ENCODE measurements at places on chromosomes 3 and 15.
A peak's percentile ranks its signal among the peaks of the same experiment; 100 is the strongest.

DNA sequence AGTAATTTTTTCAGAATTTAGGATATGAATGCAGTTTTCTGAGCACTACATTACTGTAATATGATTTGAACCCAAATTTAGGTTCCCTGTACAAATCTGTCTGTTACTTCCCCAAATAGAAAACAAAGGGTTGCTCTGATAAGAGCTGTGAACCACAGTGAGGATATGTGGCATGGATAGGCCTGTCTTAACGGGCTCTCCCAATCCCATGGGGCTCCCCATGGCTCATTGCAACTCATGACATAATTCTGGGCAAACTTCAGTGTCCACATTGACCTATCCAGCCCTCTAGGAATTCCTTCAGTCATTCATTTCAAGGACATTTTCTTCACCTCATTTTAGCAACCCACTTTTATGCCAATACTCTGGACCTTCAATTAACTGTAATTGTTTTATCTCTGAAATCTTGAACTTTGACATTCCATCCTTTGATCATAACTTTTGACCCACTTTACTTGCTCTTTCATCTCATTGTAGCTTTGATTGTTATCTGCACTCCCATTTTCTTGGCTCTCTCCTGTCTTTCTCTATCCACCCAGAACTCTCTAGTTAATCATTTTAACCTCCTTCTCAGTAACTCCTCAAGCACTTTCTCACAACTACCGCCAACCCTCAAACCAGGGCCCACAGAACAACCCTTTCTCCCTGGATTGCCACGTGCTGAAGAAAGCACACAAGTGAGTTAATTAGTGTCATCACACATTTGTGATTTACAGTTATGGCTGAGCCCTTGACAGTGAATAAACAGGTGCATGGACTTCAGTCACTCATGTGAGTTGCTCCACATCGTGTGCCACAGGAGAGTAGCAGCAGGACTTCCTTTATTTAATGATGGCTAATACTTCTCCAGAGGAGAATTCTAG is 94.9 kb upstream of the AADACL2 start:
- DNase-seq = no peak

GRCh38 chr3:33865133-33865532 is 66.7 kb downstream of the PDCD6IP start:
- no peak for DNase-seq

DNA sequence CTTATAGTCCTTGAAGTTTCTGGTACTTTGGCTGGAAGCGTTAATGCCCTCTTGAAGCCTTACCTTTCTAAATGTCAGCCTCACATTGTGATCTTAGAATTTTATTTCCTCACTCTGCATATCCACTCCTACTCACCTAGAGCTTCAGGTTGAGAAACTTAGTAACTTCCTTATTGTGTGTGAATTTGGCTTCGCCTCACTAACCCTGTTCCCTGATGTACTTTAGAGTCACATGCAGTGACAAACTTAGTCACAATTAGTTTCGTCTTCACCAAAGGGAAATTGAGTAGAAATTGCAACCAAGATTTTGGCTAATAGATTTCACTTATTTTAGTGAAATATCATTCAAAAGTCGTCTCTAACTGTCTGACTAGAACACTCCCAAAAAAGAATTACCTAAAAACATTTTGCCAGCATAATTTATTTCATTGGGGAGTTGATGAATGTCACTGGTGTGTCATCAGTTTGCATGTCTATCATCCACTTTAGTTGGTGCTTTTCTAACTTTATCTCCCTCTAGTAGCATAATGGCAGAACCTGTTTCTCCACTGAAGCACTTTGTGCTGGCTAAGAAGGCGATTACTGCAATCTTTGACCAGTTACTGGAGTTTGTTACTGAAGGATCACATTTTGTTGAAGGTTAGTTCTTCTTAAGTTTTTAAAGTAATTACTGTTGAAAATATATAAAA is 960 bp downstream of the MFN1 start:
- DNase-seq = peak; percentile 28

DNA sequence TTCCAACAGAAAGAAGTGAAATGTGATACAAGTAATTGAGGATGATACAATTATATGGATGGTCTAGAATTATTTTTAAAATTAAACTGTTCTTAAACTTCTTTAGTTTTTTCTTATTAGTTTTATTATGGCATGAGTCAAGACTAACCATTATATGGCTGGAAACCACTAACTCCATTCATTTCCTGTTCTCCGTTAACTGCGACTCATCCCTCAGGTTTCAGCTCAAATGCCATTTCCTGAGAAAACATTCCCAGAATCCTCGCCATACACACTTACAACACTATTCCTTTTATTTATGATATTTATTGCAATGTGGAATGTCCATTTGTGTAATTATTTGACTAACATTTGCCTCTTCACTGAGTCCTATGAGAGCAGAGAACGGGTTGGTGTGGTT is 394.1 kb downstream of the SOX2 start:
- no peak for DNase-seq

- no peak for DNase-seq
These were observed at the start of gene LAMB2 for GRCh38 chr3:49132437-49133225. LAMB2 (minus strand) TSS chr3:49133050; CDS start chr3:49132867, 183 bp downstream.

DNA sequence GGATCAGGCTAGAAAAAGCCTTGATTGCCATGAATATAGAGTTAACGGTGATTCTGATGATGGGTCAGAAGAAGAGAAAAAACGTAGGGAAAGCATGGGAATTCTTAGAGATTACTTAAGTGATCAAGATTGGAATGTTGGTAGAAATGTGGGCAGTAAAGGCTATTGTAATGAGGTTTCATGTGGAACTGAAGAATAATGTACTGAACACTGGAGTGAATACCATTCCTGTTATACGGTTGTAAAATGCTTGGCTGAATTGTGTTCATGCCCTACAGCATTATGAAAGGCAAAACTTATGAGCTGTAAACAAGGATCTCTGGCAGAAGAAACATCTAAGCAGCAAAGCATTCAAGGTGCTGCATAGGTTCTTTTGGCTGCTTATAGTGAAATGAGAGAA is 414.1 kb upstream of the CBLB start:
- DNase-seq = no peak

DNA sequence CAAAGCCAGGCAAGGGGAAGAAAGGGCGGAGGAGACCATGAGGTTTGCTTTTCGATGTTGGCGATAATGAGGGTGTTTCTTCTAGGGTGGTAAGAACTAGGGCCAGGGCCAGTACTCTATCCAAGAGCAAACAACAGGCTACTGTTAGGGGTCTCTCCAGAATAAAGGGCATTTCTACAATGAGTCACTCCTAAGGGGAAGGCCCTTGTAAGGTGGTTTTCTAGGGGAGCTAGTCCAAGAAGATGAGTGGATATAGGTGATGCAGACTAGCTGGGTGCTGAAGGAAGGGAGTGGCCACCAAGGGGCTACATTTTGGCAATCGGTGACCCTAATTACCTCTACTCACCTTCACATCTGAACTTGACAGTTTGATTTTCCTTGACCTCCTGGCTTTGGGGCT is 148.5 kb upstream of the HACD2 start:
- DNase-seq = no peak

DNA sequence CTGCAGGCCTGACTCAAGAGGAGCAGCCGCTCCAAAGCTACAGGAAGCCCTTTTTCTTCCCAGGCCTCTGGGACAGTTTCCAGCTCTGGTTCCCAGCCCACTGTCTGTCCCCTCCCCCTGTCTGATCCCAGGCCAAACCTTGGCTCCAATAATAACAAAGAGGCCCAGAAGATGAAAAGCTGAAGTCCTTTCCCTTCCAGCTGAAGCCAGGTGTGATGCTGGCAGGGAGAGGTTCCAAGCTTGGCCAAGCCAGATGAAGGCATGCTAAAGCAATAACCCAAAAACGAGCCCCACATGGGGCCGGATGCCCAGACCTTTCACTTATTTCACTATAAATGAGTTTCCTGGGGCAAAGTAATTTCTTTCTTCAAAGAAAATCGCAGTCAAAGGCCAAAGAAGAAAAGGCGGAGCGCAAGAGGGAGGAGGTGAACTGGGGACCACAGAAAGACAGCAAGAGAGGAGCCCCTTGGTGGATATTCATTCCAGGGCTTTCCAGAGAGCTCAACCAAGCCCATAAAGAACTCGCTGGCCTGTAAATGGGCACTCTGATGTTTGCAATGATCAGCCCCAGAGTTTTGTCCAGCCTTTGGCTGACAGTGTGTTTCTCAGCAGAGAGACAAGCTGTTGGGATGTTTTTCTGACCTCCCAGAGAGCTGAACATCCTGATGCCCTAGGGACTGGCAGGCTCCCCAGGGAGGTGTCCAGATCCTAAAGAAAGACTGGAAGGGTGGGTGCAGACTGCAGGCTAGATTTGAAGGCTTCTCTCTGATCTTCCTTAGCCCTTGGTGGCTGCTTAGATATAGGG is 157.6 kb downstream of the UACA start:
- DNase-seq = no peak

DNA sequence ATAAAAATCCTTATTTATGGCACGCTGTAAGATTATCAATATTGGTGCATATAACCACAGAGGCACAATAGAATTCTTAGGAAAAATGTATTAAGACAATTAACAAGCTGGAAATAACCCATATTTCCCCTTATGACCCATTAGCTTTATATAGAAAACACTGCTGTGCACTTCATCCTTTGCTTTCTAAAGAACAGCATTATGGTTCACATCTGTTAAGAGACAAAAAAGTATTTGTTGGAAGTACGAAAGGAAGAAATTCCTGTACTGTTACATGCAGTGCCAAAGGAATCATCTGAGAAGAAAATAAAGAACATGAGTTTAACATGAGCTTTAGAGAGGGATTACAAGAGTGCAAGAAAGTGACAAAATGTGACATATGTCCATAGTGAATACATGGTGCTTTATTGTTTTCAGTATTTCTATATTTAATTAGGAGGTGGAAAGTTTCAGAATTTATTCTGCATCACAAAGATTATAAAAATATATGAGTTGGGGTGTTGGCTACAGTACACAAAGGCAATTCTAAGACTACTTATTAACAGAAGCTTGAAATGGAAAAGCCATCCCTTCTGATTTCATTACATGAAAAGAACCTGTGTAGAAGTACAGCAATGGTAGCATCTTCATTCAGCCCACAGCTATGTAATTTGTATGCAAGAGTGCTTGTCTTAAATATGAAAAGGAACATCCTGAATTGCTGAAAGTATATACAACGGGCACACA is 6.8 kb downstream of the UBE3A start:
- DNase-seq = no peak

GRCh38 chr3:191414732-191415131 is 46.2 kb upstream of the PYDC2 start:
- DNase-seq = no peak

DNA sequence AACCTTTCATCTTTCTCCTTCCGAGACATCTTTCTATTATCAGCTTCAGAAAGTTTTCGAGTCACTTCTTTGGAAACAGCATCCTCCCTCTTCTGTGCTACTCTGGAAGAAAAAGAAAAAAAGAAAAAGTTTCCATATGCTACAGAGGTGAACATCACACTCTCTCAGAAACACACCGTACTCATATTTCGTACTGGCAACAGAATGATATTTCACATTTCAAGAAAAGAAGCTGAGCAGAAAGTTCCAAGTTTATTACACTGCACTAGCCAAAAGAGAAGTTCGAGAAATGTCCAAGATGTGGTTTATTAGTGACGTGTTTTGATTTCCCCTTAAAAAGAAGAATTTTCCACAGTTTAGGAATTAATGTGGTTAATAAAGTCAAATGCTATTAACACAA is 6.0 kb downstream of the SSR3 start:
- no peak for DNase-seq

DNA sequence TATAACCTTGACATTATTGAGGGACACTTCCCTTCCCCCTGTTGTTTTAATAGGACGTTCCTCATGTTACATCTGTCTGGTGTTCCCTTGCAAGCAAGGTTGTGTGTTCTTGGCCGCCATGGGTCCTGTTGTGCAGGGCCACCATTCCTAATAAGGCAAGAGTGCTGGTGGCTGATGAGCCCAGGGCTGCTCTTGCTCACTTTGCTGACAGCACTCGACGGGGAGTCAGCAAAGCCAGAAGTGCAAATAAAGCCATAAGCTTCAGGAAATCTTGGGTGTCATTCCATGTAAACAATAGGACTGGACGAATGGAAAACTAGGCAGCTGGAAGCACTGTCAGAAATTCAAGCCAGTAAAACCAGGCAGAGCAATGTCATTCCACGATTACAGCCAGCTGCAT is 75.8 kb downstream of the SQOR start:
- DNase-seq = no peak
